IMR-90 (cell line): ENCODE measurements at places on chromosomes 12 and 14.

GRCh38 chr12:27158297-27158696, 75.9 kb upstream of the C12orf71 start:
- no peak for DNase-seq

DNA sequence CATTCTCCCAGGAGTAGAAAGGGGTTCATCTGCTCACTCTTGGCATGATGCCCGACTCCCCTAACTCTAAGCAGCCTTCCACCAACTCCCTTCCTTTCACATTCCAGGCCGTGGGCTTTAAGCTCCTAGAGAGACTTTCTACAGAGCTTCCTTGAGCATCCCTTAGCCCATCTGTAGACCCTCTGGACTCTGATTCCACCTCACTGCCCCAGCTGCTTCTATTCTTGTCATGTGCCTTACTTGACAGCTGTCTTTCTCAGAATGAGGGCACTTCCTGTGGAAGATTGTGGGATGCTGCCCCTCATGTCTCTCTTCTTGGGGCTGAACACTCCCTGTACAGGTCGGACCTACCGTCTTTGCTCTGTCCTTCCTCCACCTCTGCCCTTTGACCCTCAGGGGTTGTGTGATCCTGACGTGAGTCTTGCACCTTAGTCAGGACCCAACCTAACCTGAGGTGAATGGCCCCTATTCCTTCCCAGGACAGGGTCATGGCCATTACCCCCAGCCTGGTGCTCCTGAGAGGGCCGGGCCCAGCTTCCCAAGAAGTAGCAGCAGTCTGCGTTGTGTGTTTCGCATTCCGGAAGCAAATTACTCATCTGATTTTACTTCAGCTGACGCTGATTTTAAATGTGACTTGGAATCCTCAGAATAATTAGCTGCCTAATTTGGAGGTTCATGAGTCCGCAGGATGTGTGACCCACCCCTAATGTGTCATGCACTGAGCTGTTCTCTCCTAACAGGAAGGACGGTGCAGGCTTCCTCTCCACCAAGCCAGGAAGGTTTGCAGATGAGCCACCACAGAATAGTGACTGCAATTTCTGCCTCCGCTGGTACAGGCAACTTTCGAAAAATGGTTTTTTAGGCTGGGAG, 2.7 kb upstream of the GALNT6 start:
- peak; percentile 96 for DNase-seq

- DNase-seq, result peak; percentile 100
Measured at GRCh38 chr14:74571901-74572725, 39.9 kb downstream of the LTBP2 start.

GRCh38 chr12:122471324-122472226, 29.2 kb downstream of the ZCCHC8 start:
- DNase-seq, result peak; percentile 84

DNA sequence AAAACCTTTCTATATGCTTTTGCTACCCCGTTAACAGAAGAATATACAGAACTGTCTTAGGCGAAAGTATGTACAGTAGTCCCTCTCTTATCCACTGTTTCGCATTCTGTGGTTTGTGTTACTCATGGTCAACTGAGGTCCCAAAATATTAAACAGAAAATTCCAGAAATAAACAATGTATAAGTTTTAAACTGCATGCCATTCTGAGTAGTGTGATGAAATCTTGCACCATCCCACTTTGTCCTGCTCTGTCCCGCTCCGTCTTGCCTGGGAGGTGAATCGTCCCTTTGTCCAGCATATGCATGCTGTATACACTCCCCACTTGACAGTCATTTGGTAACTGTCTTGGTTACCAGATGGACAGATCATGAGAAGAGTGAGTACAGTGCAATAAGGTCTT, 70.1 kb upstream of the STRN3 start:
- DNase-seq, result peak; percentile 88

DNA sequence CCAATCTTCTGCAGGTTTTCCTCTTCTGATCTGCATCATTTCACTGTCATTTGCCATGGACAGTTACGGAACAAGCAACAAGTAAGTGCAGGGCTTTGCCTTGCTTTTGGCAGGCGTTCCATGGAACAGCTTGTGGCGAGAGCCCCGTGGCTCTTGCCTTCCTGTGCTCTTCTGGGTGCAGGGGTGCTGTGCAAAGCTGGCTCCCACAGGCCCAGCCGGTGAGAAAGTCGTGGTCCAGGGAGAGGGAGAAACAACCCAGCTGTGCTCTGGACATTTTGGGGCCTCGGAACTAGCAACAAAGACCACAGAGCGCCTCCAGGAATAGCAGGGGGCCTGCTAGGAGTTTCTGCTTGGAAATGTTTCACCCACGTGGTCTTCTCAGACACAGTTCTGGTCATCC, 164.7 kb downstream of the ADGRD1 start:
- no peak for DNase-seq

DNA sequence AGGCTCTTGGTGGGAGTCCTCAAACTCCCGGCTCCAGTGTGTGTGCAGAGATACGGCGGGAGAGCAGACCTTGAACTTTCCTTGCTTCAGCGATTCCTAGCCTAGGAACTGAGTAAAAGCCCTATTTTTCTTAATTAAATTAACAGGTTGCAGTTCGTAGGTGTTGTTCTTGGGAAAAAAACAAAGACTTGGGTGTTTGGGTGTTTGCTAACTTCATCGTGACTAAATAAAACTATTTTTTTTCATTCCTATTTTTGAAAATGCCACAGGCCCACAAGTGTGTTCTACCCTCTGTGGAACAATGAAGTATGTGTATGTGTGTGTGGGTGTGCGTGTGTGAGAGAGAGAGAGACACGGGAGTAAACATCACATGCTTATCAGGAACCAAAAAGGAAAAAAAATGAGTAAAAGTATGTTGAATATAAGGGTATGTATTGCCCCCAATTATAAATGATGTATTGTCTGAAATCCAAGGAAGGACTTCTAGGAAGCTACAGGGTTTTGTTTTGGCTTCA, 651 bp downstream of the TMEM117 start:
- DNase-seq, result peak; percentile 46

- peak; percentile 51 for DNase-seq
Measured at GRCh38 chr12:12546314-12546772, 16.3 kb downstream of the DUSP16 start.

DNA sequence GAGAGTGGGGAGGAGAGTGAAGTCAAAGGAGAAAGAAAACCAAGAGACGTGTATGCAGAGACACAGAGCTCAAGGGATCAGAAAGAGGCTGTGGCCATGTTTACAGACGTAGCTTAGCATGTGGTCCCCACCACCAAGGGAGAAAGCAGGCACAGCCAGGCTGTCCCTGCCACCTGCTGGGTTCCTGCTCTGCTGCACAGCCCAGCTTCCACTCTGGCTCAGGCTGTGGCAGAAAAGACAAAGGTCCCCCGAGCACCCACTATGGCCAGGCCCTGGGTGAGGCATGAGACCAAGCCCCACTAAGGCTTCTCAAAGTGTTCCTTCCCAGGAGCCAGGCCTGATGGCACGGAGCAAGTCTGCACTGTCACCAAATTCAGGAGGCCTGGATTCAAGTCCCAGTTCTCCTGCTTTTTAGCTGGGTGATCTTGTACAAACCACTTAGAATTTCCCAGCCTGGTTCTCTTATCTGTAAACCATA, 25.9 kb upstream of the COL2A1 start:
- DNase-seq, result no peak

GRCh38 chr12:5260086-5260485, 171.8 kb upstream of the NTF3 start:
- DNase-seq, result no peak

DNA sequence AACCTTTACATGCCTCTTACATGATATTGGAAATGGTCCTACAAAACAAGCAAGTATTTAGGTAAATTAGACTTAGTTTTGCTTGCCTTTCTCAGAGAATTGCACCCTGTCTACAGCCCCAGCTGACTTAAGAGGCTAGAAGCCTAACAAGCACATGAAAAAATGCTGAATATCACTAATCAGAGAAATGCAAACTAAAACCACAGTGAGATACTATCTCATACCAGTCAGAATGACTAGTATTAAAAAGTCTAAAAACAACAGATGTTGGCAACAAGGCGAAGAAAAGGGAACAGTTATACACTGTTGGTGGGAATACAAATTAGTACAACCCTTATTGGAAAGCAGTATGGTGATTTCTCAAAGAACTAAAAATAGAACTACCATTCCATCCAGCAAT, 103.8 kb downstream of the EGLN3 start:
- no peak for DNase-seq

GRCh38 chr12:104175726-104176247, 37.8 kb upstream of the NFYB start:
- DNase-seq, result no peak

DNA sequence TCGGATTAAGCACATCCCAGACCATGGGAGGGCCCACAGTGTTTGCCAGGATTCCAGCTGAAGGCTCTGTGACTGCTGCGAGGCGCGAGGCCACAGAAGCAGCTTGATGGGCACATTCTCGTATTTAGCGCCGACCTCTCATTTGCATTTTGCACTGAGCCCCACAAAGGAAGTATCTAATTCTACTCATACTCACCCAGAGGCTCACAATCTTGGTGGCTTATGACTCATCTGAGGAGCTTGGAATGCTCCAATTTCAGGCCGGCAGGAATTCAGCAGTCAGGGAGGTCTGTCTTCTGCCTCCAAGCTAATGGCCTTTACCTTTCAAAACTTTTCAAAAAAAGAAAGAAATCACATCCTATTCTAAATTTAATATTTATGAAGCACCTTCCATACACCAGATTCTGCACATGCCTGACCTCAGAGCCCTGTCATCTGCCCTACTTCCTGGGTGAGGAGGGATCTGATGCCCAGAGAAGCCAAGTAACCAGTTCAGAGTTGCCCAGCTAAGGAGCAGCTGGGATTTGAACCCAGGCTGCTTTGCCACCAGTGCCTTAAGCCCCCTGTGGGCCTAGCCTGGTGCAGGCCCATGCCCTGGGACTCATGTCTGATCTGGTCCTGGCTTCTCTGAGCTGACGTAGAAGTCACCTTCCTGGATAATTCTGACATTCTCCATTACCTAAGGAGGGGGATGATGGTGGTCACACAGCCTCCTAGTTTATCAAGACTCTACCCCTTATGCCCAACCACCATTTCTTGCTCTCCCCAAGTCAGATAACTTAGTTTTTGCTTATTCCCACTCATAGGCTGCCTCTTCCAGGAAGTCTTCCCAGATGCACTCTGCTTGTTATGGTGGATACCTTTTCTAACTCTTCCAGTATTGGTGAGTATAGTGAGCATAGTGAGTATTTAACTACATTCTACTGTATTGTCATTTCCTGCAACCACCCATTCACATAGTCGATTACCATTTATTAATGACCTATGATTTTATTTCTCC, 198.9 kb downstream of the RBM19 start:
- peak; percentile 78 for DNase-seq

GRCh38 chr14:100320157-100320856, 2.8 kb upstream of the SLC25A47 start:
- no peak for DNase-seq

- DNase-seq, result no peak
Measured at GRCh38 chr14:79442786-79443185, 768.5 kb downstream of the DIO2 start.

DNA sequence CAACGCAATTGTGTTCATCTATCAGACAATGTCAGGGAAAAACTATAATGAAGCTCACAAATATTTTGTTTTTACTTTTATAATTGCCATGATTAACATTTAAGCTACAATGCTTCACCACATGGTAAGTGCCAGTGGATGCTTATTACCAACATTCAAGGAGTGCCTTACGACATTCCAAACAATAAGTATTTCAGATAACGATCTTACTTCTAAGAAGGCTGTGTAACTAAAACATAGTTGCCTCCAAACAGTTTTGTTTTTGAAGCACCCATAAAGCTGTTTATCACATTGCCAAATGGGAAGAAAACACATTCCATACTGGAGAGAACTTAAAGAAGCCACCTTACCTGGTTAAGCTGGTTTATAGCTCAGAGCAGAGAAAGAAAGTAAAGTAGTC, 78.8 kb downstream of the RPS6KA5 start:
- no peak for DNase-seq

DNA sequence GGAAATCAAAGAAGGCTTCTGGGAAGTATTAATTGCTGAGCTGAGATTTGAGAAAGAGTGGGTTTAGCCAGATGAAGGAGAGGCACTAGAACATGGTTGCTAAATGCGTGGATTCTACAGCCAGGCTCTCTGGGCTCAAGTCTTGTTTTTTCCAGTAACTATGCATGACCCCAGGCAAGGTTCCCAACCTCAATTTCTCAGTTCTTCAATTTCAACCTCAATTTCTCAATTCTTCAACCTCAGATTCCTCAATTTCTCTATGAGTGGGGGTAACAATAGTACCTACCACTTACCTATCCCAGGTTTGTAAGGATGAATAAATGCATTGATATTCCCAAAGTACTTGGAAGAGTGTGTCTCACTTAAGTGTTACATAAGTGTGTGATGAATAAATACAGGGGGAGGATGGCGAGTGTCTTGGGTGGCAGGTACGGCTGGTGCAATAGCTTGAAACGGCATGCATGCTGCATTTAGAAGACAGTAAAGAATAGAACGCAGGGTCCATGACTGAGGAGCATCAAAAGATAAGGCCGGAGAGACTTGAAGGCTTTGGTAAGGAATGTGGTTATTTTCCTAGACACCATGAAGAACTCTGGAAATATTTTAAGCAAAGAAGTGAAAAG, 149.1 kb upstream of the ATP2B1 start:
- no peak for DNase-seq

GRCh38 chr12:99769396-99769980, 121.9 kb downstream of the GARIN6 start:
- no peak for DNase-seq

DNA sequence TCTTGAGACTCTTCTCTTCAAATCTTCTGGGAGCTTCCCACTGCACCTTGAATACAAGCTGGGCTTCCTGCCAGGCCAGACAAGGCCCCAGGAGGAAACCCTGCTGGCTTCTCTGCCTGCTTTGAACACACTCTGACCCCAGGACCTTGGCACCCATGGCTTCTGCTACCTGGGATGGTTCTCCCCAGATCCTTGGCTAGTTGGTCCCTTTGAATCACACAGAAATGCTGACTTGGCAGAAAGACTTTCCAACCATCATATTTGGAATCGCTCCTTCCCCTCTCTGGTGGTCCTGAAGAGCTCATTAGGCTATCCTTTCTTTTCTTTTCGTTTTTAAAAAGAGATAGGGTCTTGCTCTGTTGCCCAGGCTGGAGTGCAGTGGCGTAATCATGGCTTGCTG, 132.7 kb downstream of the RBM19 start:
- DNase-seq, result no peak

GRCh38 chr14:84343656-84344055, 1186.3 kb upstream of the FLRT2 start:
- DNase-seq, result peak; percentile 70

GRCh38 chr12:100154474-100155247, 12.0 kb upstream of the BLTP3B start:
- peak; percentile 48 for DNase-seq

DNA sequence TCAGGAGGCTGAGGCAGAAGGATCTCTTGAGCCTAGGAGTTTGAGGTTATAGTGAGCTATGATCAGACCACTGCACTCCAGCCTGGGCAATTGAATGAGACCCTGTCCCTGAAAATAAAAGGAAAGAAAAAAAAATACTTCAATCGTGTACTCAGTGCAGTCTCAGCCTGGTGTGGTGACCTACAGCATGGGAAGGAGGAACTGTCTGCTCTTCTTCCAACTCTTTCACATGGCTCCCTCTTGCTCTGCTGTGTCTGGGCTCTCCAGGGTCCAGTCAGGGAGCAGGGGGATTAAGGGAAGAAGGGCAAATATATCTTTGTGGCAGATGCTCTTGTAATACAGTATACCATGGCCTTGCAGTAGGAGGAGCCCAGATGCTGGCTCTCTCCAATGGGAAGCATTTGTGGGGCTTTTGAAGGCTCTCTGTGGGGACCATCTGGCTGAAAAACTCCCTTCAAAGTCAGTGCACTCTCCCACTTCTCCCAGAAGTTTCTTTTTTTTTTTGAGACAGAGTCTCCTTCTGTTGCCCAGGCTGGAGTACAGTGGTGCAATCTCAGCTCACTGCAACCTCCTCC, 76.6 kb upstream of the TMPO start:
- DNase-seq, result no peak
